Osteocyte (in vitro differentiated cells): ENCODE measurements at places on chromosomes 4 and X.

- no peak for DNase-seq
Observed at GRCh38 chr4:88729146-88729760, 31.6 kb upstream of the NAP1L5 start.

- no peak for DNase-seq
Observed at GRCh38 chr4:66691101-66691500, 854.2 kb downstream of the CENPC start.

DNA sequence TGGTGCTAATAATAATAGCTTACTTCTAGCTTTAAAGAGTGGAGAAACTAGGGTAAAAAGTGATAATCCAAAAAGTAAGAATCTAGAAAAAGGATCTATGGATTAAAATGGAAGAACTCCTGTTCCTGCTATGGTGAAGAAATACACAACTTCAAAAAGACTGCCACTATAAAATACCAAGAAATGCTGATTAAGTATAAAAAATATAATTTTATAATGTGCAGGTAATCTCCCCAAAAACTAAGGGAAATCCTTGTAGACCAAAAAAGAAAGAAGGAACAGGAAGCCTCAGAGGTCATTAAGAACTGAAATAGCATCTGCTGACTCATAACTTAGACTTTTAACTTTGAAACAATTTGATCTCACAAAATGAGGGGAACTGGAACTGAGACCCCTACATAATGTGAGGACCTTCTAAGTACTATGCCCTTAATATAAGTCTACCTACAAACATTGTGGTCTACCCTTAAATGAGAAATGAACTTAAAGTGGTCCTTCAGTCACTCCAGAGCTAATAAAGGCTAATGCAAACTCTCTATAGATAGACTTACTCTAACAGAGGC, 50.6 kb upstream of the SRPX start:
- DNase-seq, result no peak

DNA sequence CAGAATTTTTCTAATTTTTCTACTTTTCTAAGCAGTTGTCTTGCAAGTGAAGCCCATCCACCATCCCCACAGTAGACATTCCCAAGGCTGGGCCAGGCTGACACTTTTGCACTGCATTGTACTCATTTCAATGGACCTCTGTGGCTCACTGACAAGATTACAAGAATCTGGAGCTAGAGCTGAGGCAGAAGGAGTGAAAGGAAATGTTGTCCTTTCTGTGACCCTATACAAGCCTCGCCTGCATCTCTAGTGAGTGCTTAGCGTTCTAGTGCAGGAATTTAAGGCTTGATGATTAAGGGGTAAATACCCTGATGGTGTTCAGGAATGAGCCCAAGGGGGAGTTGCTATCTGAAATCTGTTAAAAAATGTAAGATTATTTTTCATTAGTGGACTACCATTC, 6.3 kb downstream of the MAGED1 start:
- no peak for DNase-seq

DNA sequence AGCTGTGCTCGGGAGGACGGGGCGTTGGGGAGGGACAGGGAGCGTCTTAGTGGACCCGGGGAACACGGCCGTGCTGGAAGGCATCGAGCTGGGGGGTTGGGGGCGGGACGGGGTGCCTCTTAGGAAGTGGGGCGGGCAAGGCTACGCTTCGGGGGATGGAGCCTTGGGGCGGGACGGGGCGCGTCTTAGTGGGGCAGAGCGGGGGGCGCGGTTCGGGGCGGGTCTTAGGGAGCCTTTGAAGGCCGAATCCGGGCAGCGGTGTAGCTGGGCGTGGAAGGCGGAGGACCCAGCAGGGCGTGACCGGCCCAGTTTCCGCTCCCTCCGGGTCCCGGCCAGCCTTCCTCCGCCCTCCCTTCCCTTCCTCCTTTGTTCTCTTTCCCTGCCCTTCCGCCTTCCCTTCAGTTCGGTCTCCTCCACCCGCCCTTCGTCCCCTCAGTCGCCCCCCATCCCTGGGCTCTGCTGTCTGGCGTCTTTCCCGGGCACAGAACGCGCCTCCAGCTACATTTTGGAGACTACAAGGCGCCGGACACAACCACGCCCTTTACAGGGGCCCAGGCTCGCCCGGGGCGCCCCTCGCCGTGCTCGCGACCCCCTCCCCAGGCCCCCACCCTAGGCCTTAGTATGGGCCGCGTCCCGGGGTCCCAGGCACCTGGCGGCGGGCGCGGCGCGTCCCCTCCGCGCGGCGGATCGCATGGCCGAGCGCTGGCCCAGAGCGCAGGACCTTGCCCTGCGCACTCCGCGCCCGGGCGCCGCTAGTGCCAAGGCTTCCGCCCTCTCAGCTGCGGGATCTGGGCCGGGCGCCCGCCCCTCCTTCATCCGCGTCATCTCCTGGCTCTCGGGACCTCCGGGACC, at the start of gene ARSD:
TSS of gene ARSD (minus strand) at position 757 of the 852 bp plus-strand sequence. CDS start at position 693, 64 bp downstream.
- peak; percentile 93 for DNase-seq

DNA sequence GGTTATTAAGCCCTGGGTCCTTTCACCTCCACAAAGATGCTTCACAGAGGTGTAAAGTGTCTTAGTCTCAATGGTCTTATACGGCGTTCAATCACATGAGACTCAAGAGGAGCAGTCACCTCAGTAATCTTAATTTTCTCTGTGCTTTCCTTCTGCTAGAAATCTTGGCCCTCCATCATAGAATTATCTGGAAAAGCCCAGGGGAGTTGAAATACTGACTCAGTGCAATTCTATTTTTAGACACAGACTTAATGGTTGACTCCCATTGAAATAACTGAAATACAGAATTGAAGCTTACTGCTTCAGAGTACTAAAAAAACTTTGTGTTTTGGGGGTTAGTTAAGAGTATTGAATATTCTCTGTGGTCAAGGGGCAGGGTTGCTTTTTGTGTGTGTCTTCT, 94.5 kb upstream of the IL15 start:
- no peak for DNase-seq

GRCh38 chr4:26281881-26282280, 38.9 kb upstream of the RBPJ start:
- DNase-seq, result no peak

- DNase-seq, result no peak
Observed at GRCh38 chrX:20354505-20354904, 87.8 kb upstream of the RPS6KA3 start.

DNA sequence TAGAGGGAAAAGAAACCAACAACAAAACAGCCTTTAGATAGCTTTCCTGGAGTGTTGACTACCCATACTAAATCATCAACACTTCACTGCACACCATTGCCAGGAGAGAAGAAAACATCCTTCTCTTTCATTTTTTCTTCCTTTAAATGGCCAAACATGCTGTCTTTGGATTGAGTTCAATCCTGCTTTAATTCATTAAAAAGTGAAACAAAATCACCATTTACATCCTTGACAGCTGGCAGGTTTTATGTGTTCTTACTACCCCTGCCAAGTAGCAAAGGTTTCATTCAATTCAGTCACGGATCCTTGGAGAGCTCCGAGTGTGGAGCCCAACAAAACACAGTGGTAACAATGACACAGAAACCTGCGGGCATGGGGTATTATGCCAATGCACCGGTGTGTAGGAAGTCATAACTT, 568.3 kb downstream of the ANKRD50 start:
- DNase-seq, result no peak

GRCh38 chr4:18250564-18250963, 229.0 kb upstream of the LCORL start:
- DNase-seq, result no peak

DNA sequence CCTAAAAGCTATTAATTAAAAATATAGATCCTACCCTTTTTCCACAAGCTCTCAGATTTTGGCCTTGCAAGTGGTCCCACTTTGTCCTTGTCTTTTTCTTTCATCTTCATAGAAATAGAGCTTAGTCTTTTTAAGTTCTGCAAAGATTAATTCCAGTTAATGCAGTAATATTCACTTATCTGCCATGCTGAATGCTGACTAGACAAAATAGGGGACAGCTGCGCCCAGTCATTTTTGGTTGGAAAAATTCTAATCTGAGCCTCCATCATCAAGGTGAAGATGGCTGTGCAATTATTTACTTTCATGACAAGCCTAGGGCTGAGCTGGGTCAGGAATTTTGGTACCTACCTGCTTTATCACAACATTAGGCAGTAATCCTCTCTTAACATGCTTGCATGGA, 241.3 kb upstream of the CXorf66 start:
- DNase-seq, result no peak

- no peak for DNase-seq
Observed at GRCh38 chr4:185998791-185999190, 70.2 kb upstream of the TLR3 start.

- DNase-seq, result no peak
Observed at GRCh38 chr4:80097400-80098177, 24.6 kb upstream of the ANTXR2 start.

DNA sequence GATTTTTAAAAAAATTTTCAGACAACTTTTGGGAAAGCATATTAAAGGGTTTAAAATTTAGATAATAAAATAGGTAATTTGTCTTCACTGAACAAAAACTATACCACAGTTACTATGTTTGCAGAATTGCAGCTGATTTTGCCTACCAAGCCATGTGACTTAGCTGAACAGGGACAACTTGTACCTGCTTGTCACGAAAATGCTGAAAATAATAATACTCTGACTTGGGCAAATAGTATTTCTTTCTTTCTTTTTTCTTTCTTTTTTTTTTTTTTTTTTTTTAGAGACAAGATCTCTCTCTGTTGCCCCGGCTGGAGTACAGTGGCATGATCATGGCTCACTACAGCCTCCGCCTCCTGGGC, 225.2 kb upstream of the PPP1R2C start:
- no peak for DNase-seq

GRCh38 chrX:125444659-125445058, 125.0 kb downstream of the TEX13C start:
- no peak for DNase-seq

DNA sequence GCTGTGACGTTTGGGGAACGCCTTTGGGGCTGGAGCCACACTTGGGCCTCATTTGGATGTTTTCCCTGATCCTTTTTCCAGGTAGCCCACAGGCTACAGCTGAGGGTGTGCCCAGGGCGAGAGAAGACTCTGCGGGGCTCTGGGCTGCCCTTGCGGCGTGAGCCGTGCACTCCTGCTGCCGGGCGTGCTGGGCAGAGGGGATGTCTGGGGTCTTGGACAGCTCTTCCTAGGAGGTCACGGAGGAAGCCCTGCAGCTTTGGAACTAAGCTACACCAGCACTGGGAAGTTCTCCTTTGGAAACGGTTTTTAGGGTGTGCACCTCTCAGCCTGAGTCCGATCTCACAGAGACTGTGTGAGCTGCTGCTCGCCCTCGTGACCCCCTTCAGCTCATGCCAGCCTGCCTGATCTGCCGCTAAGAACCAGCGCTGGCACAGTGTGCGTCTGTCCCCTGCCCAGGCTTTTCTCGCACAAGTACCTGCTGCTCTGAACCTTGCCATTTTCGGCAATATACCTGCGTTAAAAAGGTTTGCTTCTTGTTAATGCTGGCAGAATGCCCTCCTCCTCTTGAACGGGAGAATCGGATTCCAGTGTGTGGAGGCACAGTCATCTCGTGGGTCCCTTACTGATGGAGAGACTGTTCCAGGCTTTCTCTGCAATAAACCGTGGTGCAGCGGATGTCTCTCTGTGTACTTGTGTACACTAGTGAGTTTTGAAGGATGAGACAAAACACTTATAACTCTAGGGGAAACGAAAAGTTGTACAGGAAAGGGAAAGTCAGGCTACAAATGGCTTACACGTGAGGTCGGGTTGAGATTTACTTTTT, 14.3 kb downstream of the MSANTD1 start:
- DNase-seq, result peak; percentile 74

- no peak for DNase-seq
Observed at GRCh38 chrX:69100478-69100877, 64.8 kb downstream of the PJA1 start.

DNA sequence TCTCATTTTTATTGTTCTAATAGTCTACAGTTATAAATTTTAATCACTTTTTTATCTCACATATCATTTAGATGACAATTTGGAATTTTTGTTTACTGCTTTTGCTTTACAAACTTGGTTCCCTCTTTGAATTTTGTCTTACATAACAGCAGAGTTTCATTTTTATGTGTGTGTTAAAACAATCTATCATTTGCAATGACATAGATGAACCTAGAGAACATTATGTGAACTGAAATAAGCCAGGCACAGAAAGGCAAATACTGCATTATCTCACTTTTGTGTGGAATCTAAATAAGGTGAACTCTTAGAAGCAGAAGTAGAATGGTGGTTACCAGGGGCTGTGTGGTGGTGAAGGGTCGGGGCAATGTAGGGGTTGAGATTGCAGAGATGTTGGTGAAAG, 170.7 kb downstream of the GASK1B start:
- DNase-seq, result no peak

GRCh38 chr4:121734571-121734970, 30.4 kb downstream of the SMIM43 start:
- DNase-seq, result no peak

DNA sequence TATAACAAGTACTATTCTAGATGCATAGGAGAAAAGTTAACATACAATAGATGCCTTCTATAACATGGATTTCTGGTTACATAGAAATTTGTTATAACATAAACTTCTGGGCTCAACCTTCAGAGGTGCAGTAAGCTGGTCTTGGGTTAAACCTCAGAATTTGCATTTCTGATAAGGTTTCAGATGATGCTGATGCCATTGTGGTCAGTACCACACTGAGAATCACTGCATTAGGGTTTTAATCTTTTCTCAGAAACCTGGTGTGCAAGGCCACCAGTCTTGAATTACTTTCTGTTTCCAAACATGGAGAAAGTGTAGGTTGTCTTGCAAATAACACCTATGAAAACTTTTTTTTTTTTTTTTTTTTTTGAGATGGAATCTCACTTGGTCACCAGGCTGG, 146.2 kb downstream of the SPOCK3 start:
- no peak for DNase-seq

GRCh38 chr4:74097631-74098426, 1.2 kb downstream of the CXCL2 start:
- DNase-seq, result no peak

DNA sequence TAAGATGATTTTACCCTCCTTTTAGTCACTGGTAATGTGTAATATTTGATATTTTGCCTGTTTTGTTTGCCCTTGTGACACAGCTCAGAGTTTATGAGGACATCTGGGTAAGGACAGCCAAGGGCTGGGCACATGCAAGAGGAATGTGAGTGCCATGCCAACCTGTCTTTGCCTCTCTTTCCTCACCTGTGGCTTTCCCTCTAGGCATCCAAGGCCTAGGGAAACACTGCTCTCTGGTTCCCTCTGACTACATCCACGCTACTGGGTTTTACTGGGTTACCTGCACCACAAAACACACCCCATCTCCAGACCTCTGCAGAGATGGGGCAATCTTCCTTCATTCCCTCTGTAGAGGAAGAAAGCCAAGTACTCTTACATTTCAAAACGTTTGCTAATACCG, 7.7 kb downstream of the HPGDS start:
- DNase-seq, result no peak

DNA sequence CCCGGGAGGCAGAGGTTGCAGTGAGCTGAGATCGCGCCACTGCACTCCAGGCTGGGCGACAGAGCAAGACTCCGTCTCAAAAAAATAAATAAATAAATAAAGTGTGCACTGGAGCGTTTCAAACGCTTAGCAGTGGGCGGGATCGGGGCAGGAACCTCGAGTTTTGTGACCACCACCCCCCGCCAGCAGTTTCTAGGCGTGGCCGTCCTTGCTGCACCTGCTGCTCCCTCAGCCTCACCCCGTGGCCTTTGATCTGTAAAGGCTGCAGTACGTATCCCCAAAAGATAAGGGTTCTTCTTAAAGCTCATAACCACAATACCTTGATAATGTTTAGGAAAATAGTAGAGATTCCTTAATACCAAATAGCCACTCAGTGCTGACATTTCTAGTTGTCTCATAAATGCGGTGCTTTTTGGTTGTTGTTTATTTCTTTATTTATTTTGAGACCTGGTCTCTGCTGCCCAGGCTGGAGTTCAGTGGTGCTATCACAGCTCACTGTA, 33.2 kb downstream of the PCGF3 start:
- no peak for DNase-seq
